Left hindlimb (tissue), 1 donor: ENCODE measurements at places on chromosomes 4 and X.
A peak's percentile ranks its signal among the peaks of the same experiment; 100 is the strongest.

DNA sequence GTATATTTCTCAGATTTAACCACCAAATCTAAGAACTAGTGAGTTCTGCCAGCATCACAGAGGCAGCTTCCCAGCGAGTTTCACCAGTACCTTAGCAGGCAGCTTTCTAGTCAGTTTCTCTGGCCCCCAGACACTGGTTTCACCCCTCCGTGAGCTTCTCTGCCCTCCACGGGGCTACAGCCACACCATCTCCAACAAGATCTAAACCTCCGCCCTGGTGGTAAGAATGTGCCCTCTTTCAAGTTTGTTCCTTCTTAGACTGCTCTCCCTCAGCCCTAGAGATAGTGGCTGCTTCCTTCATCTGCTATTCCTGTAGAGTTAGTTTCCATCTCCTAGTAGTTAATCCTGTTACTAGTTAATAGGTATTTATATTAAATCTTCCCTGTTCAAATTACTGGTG, 60.5 kb upstream of the TAB3 start:
- no peak for DNase-seq

GRCh38 chr4:53777244-53777984, 186.1 kb upstream of the LNX1 start:
- no peak for DNase-seq

DNA sequence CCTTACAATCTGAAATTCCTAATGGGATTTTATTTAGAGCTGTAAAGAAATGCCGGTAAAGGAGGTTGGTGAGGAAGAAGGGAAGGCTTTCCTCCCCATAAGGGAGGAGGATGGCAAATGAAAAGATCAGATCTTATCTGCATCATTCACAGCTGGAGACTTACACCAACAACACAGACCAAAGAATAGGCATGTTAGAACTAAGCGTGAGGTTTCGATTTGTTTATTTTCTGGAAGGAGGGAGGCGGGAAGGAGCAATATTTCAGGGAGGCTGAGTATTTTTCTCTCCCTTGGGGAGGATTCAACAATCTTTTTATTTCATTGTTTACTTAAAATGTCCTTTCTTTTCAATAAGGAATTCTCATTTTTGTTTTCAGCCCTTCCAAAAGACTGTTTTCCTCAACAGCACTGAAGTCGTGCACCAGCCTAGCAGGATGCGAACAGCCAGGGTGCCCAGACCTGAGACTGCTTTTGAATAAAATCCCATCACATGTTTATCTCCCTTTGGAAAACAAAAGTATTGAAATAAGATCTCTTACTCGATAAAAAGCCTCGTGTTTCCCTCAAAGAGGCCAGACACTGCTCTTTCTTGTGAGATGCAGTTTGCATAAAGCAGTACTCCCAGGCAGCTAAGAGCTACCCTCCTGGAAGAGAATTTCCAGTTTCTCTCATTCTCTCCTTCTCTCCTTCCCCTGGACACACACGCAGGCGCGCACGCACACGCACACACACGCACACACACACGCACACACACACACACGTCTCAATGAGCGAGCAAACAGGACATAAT, 236.1 kb downstream of the MGST2 start:
- DNase-seq, result peak; percentile 50

DNA sequence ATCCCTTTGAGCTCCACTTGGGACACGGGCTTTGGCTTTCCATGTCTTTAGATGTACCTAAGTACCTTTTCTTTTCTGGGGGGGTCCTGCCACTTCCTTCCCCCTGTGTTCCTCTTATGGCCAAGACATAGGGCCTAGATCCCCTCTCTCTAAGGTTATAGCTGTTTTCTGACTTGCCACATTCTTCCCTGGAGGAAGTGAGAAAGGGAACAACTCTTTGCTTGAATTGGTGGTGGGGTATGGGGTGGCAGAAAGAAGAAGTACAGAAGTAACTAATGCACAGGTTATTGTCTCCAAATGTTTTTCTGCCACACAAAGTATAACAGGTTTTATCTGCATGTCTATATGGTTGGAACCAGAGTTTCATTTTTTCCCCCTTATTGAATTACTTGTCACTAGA, 29.7 kb upstream of the DIPK2B start:
- no peak for DNase-seq

DNA sequence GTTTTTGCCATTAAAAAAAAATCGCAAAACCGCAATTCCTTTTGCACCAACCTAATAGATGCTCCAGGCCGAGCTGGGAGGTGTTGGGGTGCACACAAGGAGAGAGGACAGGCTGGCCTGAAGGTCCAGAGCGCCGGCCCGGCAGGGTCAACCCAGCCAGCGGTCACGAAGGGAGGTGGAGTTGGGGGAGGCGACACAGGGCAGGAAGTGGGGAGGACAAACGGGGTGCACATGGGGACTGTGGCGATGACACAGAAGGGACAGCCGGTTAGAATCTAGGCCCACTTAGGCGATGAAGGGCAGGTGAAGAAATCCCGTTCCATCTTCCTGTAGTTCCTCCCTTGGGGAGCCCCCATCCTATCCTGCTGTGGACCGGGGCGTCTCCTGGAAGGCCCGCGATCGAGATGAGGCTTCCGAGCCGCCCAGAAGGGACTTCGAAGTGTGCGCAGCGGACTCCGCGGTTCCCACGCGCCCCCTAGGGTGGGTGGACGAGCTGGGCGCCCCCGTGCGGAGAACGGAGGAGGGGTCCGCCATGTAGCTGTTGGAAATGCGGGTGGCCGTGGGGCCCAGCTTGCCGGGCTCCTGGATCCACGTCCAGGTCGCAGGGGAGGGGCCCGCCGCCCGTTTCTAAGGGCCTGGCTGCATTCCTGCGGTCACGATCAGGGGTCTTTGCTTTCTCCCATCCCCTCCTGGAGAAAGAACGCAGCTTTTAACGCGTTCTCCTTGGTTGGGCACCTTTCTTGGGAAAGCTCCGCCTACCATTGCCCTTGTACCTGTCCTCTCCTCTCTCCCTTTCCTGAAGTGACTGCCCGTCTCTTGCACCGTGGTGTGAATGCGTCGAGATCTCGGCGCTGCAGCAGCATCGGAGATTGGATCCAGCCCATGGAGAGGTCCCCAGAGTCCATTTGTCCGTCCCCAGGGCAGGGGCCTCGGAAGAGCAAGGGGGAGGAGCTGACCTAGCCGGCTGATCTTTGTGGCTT, 17.0 kb upstream of the HPF1 start:
- peak; percentile 37 for DNase-seq
